ENCODE measurements at places on chromosomes 3 and 15. TPM values are rescaled to one million over a fixed set of nuclear protein-coding genes. Genes with fewer than 3 reads are reported as not detected.

Gene MOBP
- total RNA-seq = 0.14 TPM

Gene CLSTN2
- total RNA-seq = not detected

Gene GUCA1C
- total RNA-seq = not detected

GRCh38 chr3:126112531-126113237 is 28.8 kb upstream of the SLC41A3 start:
- no peaks in the 10 kb centered on the region for H3K27me3 ChIP-seq
- no peaks in the 10 kb centered on the region for H3K4me1 ChIP-seq
- H3K4me3 ChIP-seq = no peak overlapping the region
- H3K27ac ChIP-seq = no peak overlapping the region
- no peak for DNase-seq

- H3K27ac ChIP-seq = no peak overlapping the region
- H3K4me3 ChIP-seq = no peak overlapping the region
- DNase-seq = no peak
- H3K27me3 ChIP-seq = peaks cover 18% of the 10 kb centered on the region
Observed at GRCh38 chr3:36937492-36937891, 7.4 kb downstream of the TRANK1 start.

DNA sequence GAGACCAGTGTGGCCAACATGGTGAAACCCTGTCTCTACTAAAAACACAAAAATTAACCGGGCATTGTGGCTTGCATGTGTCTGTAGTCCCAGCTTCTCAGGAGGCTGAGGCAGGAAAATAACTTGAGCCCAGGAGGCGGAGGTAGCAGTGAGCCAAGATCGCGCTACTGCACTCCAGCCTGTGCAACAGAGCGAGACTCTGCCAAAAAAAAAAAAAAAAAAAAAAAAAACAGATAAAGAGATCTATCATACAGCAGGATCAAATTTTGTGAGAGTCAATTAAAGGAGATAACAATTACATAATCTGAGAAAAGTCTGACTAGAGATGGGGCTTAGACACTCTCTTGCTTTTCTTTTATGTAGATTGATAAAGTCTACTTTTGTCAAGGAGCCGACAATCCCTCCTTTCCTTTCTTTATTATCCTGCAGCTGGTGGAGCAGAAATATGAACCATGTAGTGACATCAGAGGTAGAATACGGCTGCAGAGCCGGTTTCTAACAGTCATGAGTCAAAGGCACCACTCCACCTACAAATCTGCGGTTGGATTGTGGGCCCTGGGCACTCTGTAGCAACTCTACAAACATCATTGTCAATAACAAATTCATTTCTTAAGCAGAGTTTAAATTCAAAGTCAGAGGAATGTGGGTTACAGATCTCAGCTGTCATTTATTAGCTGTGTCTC is 9.0 kb downstream of the C2CD4A start:
- H3K4me3 ChIP-seq = no peak overlapping the region
- H3K4me1 ChIP-seq = no peaks in the 10 kb centered on the region
- H3K27me3 ChIP-seq = peaks cover 23% of the 10 kb centered on the region
- no peaks in the 10 kb centered on the region for H3K36me3 ChIP-seq

GRCh38 chr3:152400887-152401286 is 132.2 kb downstream of the MBNL1 start:
- no peak for DNase-seq
- H3K27me3 ChIP-seq = no peaks in the 10 kb centered on the region
- H3K4me3 ChIP-seq = no peak overlapping the region
- H3K4me1 ChIP-seq = peaks cover 52% of the 10 kb centered on the region
- no peak overlapping the region for H3K27ac ChIP-seq

DNA sequence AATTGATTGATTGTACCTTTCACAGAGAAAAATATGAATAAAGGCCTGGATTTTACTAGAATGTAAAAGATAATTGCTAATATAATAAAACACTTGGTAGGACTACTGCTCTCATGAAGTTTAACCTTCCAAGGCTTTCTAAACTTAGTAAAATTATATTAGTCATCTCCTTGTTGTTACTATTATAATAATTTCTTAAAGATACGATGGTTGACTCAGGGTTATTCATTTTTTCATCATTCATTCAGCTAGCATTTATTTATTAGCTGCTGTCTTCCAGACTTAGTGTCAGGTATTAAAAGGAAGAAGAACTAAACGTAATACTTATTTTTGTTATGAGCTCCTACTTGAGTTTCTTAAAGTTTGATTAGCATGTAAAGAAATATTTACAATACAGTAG is 771.6 kb upstream of the NR2F2 start:
- no peak overlapping the region for H3K27ac ChIP-seq
- no peaks in the 10 kb centered on the region for H3K36me3 ChIP-seq
- peaks cover 9% of the 10 kb centered on the region for H3K4me1 ChIP-seq
- no peak for DNase-seq
- no peak overlapping the region for H3K4me3 ChIP-seq
- H3K27me3 ChIP-seq = peaks cover 10% of the 10 kb centered on the region

DNA sequence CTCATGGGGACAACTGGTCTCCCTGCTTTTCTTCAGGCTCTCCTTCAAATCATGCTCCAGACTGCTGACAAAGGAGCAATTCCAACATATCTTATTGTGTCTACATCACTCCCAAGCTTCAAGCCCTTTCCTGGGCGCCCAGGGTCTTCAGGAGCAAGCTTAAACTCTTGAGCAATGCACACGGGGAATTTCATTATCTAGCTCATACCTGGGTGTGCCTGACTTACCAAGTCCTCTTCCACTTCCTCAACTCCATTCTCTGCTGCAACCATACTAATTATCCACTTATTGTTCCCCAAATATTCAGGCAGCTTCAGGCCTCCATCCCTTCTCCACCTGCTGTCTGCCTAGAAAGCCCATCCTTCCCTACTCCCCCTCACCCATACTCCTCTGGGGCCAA is 50.6 kb downstream of the B3GNT5 start:
- H3K27me3 ChIP-seq = no peaks in the 10 kb centered on the region
- H3K4me1 ChIP-seq = peaks cover 31% of the 10 kb centered on the region
- no peak overlapping the region for H3K4me3 ChIP-seq
- peaks cover 5% of the 10 kb centered on the region for H3K36me3 ChIP-seq

- H3K4me1 ChIP-seq = peaks cover 41% of the 10 kb centered on the region
- peak overlapping the region; percentile 92 for H3K4me3 ChIP-seq
- peak overlapping the region; percentile 86 for H3K27ac ChIP-seq
- no peaks in the 10 kb centered on the region for H3K27me3 ChIP-seq
- no peak for DNase-seq
- H3K36me3 ChIP-seq = peaks cover 49% of the 10 kb centered on the region
Observed at GRCh38 chr3:141877911-141878310, 1.5 kb downstream of the ATP1B3 start.

DNA sequence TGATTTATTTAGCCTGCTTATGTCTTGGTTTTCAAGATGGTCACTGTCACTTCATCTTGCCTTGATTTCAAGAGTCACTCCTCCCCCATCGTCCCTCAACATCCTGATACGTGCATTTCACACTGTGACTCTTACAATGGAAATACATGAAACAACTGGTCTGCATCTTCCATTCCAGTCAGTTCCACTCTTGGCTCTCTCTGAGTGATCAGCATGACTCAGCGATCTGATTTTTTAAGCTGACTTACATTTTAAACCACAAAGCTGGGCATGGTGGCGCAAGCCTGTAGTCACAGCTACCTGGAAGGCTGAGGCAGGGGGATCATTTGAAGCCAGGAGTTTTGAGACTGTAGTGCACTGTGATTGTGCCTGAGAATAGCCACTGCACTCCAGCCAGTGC is 271.2 kb upstream of the ROPN1 start:
- H3K27ac ChIP-seq = no peak overlapping the region
- no peak for DNase-seq
- H3K27me3 ChIP-seq = no peaks in the 10 kb centered on the region

DNA sequence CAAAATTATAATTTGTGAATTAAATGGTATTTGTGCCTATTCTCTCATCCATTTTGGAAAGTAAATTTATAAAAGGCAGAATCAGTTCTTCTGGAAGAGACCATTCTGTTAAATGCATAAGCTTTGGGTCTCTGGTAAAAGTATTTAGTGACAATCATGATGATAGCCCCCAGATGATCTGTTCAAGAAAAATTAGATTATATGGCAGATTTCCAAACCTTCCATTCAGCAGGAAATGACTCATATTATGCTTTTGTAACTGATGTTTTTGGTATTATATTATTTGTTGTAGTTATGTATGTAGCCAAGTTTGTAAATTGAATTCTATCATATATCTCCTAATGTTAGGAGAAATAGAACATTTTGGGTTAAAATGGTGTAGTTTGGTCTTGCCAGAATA is 340.8 kb upstream of the DPH6 start:
- no peak overlapping the region for H3K27ac ChIP-seq
- no peaks in the 10 kb centered on the region for H3K4me1 ChIP-seq
- H3K36me3 ChIP-seq = no peaks in the 10 kb centered on the region
- DNase-seq = no peak
- no peak overlapping the region for H3K4me3 ChIP-seq
- no peaks in the 10 kb centered on the region for H3K27me3 ChIP-seq

GRCh38 chr3:118809696-118810498 is 224.7 kb downstream of the IGSF11 start:
- no peak overlapping the region for H3K4me3 ChIP-seq
- no peak for DNase-seq

GRCh38 chr3:190699776-190700175 is 162.7 kb downstream of the GMNC start:
- peaks cover 15% of the 10 kb centered on the region for H3K4me1 ChIP-seq
- no peak overlapping the region for H3K27ac ChIP-seq
- DNase-seq = no peak
- no peak overlapping the region for H3K4me3 ChIP-seq
- no peaks in the 10 kb centered on the region for H3K36me3 ChIP-seq
- peaks cover 32% of the 10 kb centered on the region for H3K27me3 ChIP-seq
